ENCODE measurements at places on chromosomes 5 and 9. TPM values are rescaled to one million over a fixed set of nuclear protein-coding genes. Genes with fewer than 3 reads are reported as not detected.

Gene C5orf34
- 2.2 TPM for total RNA-seq

Gene SPATA31A1
- total RNA-seq: not detected

Gene QSOX2
- total RNA-seq: 8.5 TPM

Gene SLC27A6
- 0.35 TPM for total RNA-seq

Gene RETREG1
- total RNA-seq: 0.35 TPM

Gene IFNE
- total RNA-seq: 2.9 TPM

Gene PRPF4
- 33.0 TPM for total RNA-seq

Gene DND1
- total RNA-seq: 0.28 TPM

Gene TMEM252
- not detected for total RNA-seq

Gene ADAMTS16
- total RNA-seq: not detected

Gene MXD3
- total RNA-seq: 5.8 TPM

Gene HTR4
- total RNA-seq: not detected

Gene PRRX2
- total RNA-seq: 1.2 TPM

Gene HSPB3
- total RNA-seq: not detected

Gene GPRIN1
- 5.3 TPM for total RNA-seq

Gene GFI1B
- total RNA-seq: not detected

Gene PCDHA12
- not detected for total RNA-seq

Gene PCDHB13
- 0.14 TPM for total RNA-seq

Gene WHRN
- total RNA-seq: 3.1 TPM

Gene CDO1
- total RNA-seq: not detected

Gene DNLZ
- total RNA-seq: 54.0 TPM

Gene PCDHB6
- total RNA-seq: 0.14 TPM

Gene FAM153A
- not detected for total RNA-seq

Gene PAPPA
- 1.3 TPM for total RNA-seq

Gene RARS1
- total RNA-seq: 104 TPM

Gene TIMD4
- not detected for total RNA-seq

Gene KCNT1
- not detected for total RNA-seq

Gene LCN1
- total RNA-seq: not detected

Measured in airway epithelial cell (primary cell).